ENCODE measurements at places on chromosomes 1 and 21. TPM values are rescaled to one million over a fixed set of nuclear protein-coding genes. Genes with fewer than 3 reads are reported as not detected.

OLIG2 gene
- not detected for total RNA-seq

ABCA4 gene
- not detected for total RNA-seq

IFI44L gene
- total RNA-seq: 7.5 TPM

GJA9 gene
- total RNA-seq: not detected

CELF3 gene
- total RNA-seq: not detected

NEK2 gene
- total RNA-seq: 21.8 TPM

HES2 gene
- 0.21 TPM for total RNA-seq

KRTAP21-2 gene
- total RNA-seq: not detected

ZNF678 gene
- 5.7 TPM for total RNA-seq

ERICH3 gene
- total RNA-seq: not detected

RGS8 gene
- not detected for total RNA-seq

CFAP141 gene
- not detected for total RNA-seq

DNA sequence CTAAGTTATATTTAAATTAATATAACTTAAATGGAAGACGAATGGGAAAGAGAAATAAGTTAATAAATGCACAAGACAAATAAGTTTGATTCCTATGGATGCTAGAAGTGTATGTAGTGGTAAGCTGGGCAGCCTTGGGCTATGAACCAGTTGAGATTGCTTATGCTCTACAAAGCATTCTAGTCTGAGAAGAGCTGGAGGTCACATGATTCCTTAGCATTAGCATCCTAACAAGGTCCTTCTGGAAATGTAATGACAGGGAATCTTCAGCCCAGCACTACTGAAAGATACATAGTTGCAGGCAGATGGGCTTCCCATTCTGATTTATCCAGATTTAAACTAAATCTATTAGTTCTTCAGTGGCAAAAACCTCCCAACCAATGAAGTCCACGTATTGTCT, 102.3 kb upstream of the ESRRG start:
- no peak for DNase-seq

GRCh38 chr1:165543532-165544438, at the start of gene LRRC52:
Gene LRRC52 (plus strand): TSS chr1:165544000. CDS start chr1:165544297, 297 bp downstream.
- DNase-seq: no peak

GRCh38 chr1:203353486-203353885, 2.6 kb upstream of the FMOD start:
- no peak for DNase-seq

DNA sequence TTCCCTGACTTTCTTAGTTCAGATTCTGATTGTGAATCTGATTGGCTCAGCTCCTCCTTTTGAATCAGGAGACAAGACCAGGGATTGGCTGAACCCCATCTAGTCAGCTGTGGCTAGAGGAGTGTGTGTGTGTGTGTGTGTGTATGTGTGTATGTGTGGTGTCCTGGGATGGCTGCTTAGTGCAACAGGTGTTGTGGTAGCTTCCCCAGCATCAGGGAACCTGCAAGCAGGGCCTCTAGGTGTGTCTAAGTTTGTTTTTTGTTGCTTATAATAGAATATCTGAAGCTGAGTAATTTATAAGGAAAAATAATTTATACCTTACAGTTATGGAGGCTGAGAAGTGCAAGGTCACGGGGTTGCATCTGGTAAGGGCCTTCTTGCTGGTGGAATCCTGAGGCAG, 13.2 kb upstream of the ALPL start:
- DNase-seq: no peak

DNA sequence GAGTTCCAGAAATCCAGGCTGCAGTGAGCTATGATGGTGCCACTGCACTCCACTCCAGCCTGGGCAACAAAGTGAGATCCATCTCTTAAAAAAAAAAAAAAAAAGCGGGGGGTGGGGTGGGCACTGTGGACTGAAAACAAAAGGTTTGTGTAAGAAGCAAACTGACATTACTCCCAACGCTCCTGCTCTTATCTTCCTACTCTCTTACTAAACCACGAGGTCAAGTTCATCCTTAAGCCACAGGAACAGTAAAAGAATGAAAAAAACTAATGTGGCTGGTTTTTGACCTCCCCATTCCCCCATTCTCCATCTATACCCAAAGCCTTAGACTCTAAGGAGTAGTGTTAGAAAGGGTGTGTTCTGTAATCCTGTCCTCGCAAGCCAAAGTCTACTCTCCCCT, 30.8 kb downstream of the TFAP2E start:
- DNase-seq: no peak

- DNase-seq: no peak
Observed at GRCh38 chr1:24465099-24465498, 37.5 kb upstream of the RCAN3 start.

DNA sequence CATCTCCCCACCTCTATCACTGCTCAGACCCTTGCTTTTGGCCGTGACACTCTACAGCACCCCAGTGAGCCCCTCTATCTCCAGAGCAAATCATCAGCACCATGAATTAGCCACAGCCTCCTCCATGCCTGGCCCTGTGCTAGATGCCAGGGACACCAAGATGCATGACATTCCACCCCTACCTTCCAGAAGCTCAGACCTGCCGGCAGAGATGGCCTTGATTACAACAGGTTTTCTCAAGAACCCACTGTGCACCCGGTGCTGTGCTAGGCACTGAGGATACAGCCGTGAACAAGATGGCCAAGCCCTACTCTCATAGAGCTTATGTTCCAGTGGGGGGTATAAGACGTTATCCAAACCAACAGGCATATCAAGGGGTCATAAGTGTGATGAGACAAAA, 30.6 kb downstream of the CDK18 start:
- no peak for DNase-seq

DNA sequence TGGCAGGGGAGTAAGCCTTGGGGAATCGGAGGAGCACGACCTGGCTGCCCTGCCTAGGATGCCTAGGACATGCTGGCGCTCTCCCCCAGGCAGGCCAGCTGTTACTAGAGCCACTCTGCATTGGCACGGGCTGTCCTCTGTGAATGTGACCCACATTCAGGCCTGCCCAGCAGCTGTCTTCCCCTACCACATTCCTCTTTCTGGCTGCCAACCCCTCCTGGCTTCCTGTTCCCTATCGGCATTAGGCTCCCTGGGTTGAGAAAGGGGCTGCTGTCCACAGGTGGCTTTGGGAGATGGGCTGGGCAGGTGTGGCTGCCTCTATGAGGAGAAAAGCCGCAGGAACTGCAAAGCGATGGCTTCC, 2.3 kb upstream of the NFASC start:
- no peak for DNase-seq

- DNase-seq: no peak
Observed at GRCh38 chr21:27425574-27425973, 458.7 kb upstream of the ADAMTS5 start.

- DNase-seq: no peak
Observed at GRCh38 chr1:163399976-163400601, 78.3 kb downstream of the NUF2 start.

- DNase-seq: no peak
Observed at GRCh38 chr1:167679714-167680113, 42.1 kb upstream of the MPZL1 start.

- no peak for DNase-seq
Observed at GRCh38 chr1:206693029-206693428, 8.3 kb downstream of the MAPKAPK2 start.

DNA sequence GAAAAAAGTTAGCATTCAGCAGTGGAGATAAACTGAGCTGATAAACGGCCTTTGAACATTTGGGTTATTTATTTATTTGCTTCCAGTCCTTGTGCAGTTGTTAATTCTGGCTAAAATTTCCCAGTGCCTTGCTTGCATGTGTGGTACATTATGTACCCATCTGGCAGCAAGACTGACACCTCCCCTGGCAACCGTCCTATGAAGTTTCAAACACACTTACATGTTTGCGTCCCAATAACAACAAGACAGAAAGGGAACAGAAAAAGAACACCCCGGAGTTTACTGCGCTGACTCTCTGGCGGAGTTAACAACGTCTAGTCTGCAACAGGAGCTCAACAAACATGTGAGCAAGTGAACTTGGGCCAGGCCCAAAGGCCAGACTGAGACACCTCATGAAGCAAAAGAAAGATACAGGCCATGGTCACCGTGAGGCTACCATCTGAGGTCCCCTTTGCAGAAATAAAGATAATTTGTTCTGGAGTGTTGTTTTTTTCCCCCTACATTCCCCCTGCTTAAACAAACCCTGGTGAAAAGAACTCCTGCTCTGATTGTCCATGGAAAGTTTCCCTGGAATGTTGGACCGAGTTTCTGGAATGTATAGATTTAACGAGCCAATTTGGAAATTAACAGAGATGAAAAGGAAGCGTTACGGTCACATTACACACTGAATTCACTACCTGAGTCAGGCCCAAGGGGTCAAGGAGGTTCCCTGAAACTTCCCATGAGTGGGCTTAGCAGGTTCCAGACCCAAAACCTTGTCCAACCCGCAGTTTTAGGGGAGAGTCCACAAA, 33.4 kb downstream of the TRABD2B start:
- DNase-seq: no peak

GRCh38 chr1:10508511-10508951, 33.8 kb downstream of the PEX14 start:
- no peak for DNase-seq

DNA sequence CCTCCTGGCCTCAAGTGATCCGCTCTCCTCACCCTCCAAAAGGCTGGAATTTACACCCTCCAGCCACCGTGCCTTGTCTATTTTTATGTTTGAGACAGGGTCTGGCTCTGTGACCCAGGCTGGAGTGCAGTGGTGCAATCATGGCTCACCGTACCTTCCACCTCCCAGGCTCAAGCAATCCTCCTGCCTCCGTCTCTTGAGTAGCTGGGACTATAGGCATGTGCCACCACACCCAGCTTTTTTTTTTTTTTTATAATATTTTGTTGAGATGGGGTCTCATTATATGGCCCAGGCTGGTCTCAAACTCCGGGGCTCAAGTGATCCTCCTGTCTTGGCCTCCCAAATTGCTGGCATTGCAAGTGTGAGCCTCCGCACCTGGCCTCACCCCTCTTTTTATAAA, 38.8 kb downstream of the TRPM2 start:
- no peak for DNase-seq

GRCh38 chr1:40783001-40783905, at the start of gene KCNQ4:
Gene KCNQ4 (plus strand): TSS chr1:40783787. CDS start chr1:40784094, 307 bp downstream.
- DNase-seq: no peak

GRCh38 chr1:201625226-201625761, 86.4 kb downstream of the NAV1 start:
- DNase-seq: no peak

DNA sequence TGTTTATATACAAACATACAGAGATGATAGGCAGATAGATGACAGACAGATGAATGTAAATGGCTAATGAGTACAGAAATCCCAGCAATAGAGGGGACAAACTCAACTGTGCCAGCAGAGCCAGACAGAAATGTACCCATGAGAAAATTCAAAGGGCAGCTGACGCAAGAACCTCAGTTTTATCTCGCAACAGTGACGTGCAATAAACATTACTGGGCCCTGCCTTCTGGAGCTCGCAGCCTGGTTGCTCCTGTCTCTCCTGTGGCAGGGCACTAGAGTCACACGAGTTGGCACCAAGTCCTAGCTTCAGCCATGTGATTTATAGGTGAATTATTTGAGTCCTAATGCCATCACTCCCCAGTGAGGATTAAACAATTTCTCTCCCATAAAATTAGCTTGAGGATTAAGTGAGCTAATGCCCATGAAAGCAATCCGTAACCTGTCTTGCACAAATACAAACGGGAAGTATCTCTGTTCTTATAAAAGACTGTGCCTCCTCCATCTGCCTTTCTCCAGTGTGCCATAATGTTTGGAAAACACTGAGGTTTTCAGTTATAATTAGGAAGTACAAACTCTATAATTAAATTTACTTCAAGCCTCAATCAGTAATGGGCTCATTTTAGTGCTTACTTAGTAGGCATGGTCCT, 50.7 kb downstream of the VAV3 start:
- no peak for DNase-seq

DNA sequence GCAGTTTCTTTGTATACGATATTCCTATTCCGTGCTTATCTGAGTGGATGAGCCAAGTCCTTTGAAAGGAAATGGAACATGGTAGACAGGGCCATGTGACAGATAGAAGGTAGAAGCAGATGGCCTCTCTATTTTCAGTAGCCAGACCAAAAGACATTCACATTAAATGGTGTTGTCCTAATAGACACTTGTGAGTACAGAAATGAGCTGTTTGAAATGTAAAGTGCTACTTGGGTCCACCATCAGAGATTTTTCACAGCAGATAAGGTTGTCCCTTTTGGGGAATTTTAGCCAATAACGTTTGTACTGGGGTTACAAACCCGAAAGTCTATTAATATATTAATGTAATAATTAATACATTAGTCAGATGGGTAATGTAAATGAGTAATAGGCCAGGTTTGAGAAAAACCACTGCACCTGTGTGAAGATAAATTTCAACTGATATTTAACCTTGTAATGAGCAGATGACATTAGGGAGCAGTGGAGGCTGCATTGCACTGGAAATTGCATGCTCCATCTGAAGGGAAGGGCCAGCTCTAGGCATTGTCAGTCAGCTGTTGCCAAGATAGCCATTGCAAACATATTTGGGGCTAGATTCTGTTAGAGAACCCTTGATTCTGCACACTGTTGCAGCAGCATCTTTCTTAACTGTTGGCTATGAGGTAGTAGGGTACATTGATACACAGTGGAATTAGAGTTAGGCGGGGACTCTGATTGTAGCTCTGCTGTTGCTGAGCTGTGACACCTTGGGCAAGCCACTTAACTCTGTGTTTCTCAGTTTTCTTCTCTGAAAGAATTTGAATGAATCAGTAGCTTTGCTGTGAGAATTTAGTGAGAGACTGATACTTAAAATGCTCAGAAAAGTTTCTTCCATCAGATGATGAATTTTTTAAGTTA, 43.8 kb downstream of the FGGY start:
- DNase-seq: no peak

- DNase-seq: no peak
Observed at GRCh38 chr1:9183441-9183840, 51.1 kb upstream of the H6PD start.

DNA sequence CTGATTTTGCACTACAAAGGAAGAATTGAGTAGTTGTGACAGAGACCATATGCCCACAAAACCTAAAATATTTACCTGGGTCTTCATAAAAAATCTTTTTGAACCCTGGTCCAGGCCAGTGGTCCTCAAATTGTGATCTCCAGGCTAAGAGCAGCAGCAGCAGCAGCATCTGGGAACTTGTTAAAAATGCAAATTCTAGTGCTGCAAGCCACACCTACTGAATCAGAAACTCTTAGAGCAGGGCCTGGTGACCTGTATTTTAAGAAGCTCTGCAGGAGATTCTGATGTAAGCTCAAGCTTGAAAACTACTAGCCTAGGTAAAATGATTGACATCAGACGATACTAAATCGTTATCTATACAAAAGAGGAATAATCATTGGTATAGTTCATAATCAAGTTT, 112.2 kb downstream of the LRRC7 start:
- no peak for DNase-seq

GRCh38 chr1:222543817-222544216, 4.1 kb downstream of the HHIPL2 start:
- DNase-seq: no peak

GRCh38 chr1:21572735-21573277, 63.6 kb downstream of the ALPL start:
- DNase-seq: no peak

GRCh38 chr1:156543066-156543465, 29.3 kb downstream of the IQGAP3 start:
- no peak for DNase-seq

Data from activated T-helper 2 cell treated with anti-CD3 and anti-CD28 coated beads, Interferon-gamma antibody, Interleukin-2, Interleukin-4, amounts not matched to agents 10 μg/mL and 5 μg/mL and 100 μg/mL, durations not matched to agents 14 hours and 24 hours and 36 hours (primary cell).